ENCODE measurements at places on chromosomes 6 and 20. TPM values are rescaled to one million over a fixed set of nuclear protein-coding genes. Genes with fewer than 3 reads are reported as not detected.

GRCh38 chr20:38210741-38211140 is 45.7 kb upstream of the TGM2 start:
- no peak for DNase-seq

- DNase-seq, result no peak
Measured at GRCh38 chr6:45927421-45928320, 88.0 kb downstream of the CLIC5 start.

Gene PTK7
- total RNA-seq, result 81.3 TPM

DNA sequence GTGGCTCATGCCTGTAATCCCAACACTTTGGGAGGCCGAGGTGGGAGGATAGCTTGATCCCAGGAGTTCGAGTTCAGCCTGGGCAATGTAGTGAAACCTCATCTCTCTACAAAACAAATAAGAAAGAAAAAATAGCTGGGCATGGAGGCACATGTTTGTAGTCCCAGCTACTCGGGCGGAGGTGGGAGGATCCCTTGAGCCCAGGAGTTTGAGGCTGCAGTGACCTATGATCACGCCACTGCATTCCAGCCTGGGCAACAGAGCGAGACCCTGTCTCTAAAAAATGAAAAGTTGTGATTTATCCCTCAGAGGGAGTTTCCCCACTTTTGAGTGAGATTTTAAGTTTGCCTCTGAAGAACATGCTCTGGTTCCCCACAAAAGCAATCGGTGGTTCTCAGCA is 17.4 kb upstream of the BMP7 start:
- DNase-seq, result peak; percentile 1

DNA sequence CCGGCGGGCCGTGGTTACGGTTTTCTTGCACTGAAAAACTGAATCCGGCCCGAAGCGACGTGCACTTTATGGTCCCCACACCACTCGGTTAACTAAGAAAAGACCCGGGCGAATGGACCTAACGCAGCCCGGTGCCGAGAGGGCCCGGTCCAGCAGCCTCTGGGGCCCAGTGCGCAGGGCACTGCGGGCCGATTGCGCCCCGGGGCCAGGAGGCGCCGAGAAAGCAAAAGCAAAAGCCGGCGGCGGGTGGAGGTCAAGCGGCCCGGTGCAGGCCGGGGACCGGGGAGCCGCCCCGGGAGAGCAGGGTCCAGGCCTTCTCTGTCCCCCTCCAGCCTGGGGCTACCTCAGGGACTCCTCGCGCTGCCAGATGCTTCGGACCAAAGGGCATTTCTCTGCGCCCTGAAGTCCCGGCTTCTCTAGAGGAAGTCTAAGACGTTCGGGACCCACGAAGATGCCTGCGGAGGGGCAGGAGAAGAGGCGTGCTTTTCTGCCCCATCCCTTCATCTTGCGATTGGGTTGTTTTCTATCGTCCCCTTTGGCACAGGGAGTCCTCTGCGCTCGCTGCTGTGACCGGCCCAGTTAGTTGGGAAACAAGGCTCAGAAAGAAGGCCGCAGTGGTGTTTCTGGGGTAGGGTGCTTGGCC is 4.4 kb downstream of the FOXF2 start:
- DNase-seq, result no peak

DNA sequence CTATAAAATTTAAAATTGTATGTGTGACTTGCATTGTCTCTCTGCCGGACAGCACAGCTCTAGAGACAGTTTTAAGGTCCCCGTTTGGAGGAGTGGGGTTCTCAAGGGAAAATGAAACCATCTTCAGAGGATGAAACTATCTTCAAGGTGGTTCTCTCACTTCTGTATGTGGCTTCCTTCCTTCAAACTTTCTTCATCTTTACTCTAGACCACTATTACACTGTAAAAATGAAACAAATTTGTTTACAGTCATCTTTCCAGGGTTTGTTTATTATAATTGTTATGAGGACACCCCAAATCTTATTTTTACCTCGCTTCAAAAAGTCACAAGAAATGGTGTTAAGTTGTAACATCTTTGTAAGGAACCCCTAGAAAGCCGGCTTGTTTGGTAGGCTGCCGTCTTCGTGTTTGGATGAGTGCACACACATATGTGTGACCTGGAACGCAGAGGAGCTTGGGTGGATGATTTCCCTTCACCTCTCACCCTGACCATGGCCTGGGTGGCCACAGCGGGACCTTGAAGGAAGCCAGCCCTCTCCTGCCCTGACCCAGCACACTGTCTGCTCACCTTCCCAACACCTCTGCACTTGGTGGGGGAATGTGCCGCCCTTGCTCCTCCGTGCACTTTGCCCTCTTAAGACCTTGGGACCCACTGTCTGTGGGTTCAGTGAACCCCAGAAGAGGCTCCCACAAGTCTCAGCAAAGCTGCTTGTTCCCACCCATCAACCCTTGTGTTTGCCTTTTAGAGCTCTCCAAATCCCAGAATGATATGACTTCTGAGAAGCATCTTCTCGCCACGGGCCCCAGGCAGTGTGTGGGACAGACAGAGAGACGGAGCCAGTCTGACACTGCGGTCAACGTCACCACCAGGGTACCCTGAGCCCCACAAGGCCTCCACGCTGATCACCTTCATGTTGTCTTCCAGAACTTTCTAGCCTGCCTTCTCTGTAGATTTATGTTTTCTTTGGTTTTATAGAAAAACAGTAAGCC is 67.8 kb downstream of the SYTL3 start:
- no peak for DNase-seq

- DNase-seq, result no peak
Measured at GRCh38 chr6:20915156-20915555, 380.9 kb downstream of the CDKAL1 start.
